ENCODE measurements at places on chromosomes 12 and 14.
A peak's percentile ranks its signal among the peaks of the same experiment; 100 is the strongest.

DNA sequence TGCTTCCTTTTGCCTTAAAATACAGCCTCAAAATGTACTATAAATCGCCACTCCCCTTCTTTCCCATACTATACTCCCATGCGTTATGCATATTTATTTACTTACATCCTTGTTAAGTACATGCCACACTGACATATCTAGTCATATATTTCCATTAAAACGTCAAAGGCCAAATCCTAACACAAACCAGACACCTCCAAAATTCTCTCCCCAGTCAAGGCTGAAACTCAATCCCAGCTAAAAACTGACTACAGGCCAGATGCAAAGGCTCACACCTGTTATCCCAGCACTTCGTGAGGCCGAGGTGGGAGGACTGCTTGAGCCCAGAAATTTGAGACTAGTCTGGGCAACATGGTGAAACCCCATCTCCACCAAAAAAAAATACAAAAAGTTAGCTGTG lies 5.7 kb upstream of the CAND1 start:
- no peak for DNase-seq

DNA sequence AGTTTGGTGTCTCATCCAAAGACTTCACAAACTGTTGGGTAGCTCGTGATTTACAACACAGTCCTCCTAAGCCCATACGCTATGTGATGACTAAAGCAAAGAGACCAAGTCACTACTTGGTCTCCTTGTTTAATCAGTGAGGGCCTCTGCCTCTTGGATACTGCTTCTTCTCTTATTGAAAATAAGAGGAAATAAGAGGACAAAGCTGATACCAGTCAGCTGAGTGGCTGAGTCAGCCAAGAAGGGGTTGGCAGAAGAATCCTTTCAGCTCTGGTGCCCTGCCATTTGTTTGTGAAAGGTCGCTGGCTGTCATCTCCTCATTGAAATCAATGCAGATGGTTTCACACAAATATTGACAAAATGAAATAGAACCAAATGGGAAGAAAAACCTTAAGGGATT lies 67.5 kb upstream of the SLC35F4 start:
- no peak for DNase-seq

- DNase-seq: no peak
These were observed 8.7 kb upstream of the AQP2 start for GRCh38 chr12:49941556-49942511.

GRCh38 chr14:100350276-100350926 lies 27.3 kb downstream of the SLC25A47 start:
- DNase-seq: no peak

GRCh38 chr12:93569301-93569655 lies 3.2 kb upstream of the SOCS2 start:
- no peak for DNase-seq

DNA sequence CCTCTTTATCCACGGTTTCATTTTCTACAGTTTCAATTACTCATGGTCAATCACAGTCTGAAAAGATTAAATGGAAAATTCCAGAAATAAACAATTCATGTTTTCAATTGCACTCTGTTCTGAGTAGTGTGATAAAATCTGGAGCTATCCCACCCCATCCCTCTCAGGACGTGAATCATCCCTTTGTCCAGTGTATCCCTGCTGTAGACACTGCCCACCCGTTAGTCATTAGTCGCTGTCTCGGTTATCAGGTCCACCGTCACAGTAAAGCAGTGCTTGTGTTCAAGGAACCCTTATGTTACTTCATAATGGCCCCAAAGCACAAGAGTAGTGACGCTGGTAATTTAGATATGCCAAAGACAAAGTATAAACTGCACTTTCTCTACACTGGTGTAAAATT lies 141.0 kb upstream of the LMNTD1 start:
- no peak for DNase-seq

- DNase-seq: peak; percentile 54
These were observed 100.5 kb downstream of the TSPAN8 start for GRCh38 chr12:71057330-71057729.

GRCh38 chr14:61471297-61472005 lies 150.1 kb downstream of the PRKCH start:
- no peak for DNase-seq

GRCh38 chr12:28570811-28571210 lies 380.6 kb downstream of the CCDC91 start:
- DNase-seq: no peak

DNA sequence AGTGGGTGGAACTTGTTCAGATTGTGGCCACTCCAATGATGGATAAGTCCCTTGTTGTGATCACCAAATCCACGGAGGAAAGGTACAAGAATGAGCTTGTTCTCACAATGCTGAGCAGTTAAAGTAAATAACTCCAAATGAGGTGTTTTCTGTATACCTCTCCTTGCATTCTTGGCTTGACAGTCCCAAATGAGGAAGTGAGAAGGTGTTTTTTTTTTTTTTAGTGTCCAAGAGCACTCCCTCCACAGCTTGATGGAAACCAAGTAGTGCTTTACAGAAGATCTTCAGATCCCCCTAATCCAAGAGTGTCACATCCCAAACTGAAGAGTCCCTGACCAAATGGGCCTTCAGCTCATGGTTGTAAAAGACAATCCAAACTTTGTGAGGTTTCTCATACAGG lies 153.6 kb downstream of the ATP23 start:
- no peak for DNase-seq

GRCh38 chr12:47377414-47378221 lies 297.9 kb upstream of the AMIGO2 start:
- no peak for DNase-seq

GRCh38 chr14:104531421-104532190 lies 48.0 kb upstream of the C14orf180 start:
- DNase-seq: no peak

- no peak for DNase-seq
These were observed 513.4 kb downstream of the MED13L start for GRCh38 chr12:115763982-115764621.

GRCh38 chr14:38385836-38386235 lies 129.9 kb upstream of the CLEC14A start:
- DNase-seq: no peak

DNA sequence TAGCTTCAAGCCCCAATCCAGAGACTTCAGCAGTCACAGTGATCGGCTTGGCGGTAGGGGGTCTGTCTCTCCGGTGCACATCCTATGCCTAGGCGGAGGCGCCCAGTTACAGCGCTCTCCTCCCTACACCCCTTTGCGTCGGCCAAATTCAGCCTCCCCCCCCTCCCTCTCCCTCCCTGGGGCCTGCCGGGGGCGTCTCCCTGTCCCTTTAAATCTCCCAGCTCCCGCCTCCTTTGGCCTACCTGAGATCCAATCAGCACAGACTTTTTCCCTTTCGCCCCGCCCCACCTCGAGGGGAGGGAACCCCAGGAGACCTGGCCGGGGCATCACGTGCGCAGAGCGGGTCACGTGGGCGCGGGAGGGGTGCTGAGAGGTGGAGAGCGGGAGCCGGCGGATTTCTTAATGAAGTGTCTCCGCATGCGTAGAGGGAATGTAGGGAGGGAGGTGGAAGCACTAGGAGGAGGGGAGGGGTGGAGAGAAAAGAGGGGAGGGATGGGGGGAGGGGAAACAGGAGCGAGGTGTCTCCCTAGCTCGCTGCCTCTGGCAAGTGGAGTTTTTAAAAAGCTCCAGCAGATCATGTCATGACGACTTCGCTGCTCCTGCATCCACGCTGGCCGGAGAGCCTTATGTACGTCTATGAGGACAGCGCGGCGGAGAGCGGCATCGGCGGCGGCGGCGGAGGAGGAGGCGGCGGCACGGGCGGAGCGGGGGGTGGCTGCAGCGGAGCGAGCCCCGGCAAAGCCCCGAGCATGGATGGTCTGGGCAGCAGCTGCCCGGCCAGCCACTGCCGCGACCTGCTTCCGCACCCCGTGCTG lies at the start of gene HOXC13:
TSS of gene HOXC13 (plus strand) at position 506 of the 815 bp plus-strand sequence. CDS start at position 582, 76 bp downstream.
- DNase-seq: peak; percentile 76

- no peak for DNase-seq
These were observed 24.8 kb upstream of the MDM1 start for GRCh38 chr12:68356986-68357385.

DNA sequence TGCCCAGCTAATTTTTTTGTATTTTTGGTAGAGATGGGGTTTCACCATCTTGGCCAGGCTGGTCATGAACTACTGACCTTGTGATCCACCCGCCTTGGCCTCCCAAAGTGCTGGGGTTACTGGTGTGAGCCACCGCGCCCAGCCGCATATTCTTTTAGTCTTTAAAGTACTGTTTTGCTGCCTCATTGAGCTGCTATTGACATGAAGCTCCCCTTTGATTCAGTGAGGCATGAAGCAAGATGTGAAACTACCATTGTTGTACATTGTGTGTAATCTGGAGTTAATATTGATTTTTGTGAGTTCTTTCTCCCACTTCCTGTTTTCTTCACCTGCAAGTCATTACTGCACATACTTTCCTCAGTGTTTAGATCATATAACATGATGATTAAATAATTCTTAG lies 80.8 kb downstream of the MNAT1 start:
- DNase-seq: no peak

DNA sequence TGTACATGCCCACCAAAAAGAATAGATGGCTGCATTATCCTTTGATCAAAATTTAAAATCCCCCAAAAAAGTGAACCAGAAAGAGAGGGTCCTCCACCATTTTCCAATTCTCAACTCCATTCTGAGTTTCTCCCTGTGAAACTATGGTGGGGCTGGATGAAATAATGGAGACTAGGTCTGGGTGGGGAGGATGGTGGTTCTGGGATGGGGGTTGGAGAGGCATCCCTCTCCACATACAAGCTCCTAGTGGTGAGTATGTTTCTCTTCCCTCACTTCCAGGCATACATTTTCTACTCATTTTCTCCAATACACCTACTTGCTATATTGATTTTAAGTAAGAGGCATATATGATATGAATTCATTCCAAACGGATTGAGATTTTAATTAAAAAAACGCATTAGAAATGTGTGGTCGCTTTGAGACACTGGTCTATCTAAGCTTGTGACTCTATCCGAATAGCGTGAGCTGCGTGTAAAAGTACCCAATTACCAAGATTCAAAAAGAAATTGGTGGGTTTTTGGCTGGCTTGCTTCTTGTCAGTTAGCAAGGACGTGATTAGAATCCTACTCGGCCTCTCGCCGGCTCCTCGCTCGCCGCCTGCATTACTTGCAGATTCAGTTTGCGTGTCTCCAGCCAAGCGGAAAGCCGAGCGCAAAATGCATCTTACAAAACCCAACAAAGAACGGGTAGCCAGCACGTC lies 3.4 kb downstream of the ASCL1 start:
- DNase-seq: peak; percentile 96

- DNase-seq: no peak
These were observed 33.4 kb upstream of the PSEN1 start for GRCh38 chr14:73102806-73103497.

DNA sequence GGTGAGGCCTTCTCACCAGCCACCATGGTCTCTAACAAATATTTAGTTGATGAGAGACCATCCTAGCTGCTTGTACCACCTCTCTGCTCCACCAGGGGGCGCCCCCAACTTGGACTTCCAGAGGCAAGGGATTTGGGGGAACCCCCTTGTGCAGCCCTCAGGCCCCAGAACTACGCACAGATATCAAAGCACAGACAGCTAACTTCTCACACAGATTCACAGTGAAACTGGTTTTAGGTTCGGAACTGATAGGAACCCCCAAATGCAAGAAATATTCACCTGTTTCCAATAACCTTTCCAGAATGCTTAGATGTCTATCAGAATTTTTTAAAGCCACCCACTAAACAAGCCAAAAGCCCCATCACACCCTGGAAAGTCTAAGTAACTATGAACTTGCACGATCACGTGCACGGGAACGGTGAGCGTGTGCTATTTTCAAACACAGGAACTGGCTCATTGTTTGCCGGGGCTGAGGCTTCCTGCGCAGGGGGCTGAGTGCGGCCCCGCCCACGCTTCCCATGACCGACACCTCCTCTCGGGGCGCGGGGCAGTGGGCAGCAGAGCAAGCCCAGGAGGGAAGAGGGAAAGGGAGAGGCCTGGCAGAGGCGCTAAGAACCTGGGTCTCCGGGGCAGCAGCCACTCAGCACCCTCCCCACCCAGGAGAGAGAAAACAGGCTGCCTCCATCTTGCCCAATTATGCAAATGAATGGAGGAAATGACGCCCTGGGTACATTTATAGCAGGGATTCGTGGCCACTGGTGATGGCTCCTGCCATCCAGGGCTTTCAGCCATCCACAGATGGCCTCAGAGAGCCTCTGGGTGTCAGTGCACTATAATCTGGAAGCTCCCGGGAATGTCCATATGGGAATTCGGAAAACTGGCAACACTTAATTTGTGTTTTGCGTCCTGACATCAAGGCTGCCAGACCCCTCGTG lies 79.4 kb upstream of the GPR68 start:
- peak; percentile 89 for DNase-seq

- DNase-seq: no peak
These were observed 33.9 kb downstream of the NUMB start for GRCh38 chr14:73424453-73424852.

- peak; percentile 88 for DNase-seq
These were observed 417.3 kb downstream of the SNAPC1 start for GRCh38 chr14:62179367-62180018.

DNA sequence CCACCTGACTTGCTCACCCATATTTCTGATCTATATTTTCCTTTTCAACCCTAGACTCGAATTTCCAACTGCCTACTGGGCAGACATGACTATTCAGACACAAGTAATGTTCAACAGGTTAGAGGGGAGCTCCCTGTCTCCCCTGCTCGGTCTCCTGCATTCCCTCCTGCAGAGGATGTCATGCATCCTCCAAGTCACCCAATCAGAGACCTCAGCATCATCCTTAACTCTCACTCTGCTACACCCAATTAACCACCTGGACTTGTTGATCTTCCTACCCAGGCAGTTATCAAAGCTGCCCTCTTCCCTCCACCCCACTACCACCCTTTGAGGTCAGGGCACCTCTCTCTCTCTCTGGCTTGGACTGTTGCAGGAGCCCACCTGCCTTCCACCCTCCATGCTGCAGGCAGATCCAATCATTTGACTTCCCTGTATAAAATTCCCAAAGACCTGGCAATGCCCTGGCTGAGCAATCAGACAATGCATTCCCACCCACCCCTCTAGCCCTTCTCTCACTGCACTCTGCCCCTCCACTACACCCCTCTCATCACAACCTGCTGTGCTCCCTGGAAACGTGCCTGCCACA lies 10.9 kb downstream of the FAIM2 start:
- no peak for DNase-seq

DNA sequence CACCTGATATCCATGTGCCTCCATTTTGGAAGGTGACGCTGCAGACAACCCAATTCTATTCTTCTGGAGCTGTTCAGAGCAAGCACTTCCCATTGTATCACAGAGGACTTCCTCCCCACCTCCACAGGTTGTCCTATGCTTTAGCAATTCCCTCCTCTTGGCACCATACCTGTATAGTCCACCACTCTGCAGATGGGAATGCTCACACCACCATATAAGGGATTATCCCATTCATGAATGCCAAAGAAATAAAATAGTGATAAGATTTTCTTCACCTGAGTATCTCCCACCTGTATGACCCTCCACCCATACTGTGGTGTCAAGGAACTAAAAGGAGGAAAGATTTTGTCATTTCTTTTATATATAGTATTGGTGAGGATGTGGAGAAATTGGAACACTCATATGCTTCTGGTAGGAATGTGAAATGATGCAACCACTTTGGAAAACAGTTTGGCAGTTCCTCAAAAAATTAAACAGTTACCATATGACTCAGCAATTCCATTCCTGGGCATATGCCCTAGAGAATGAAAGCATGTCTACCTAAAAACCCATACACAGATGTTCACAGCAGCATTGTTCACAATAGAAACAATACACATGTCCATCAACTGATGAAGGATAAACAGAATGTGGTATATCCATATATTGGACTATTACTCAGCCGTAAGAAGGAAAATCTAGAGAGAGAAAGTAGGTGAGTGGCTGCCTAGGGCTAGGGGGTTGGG lies 75.2 kb downstream of the FIGNL2 start:
- no peak for DNase-seq
